ENCODE measurements at places on chromosomes 7 and 10.

DNA sequence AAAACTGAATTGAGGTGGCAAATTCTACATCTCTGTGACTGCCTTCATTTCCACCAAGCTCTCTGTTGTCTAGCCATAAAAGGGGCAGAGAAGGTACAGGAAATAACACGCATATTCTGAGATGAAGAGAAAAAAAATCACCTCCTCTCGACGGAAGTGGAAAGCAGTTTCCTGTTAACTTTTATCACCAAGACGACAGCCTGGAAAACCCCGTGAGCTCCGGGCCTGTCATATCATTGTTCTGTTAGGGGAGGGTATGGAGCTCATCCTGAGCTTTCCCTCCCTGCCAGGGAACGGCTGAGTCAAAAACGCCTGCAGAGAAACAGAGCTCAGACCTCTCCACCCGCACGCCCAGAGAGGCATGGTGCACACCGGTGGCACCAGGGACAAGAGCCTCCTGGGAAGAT is 200.3 kb downstream of the PRPF18 start:
- H3K4me1 ChIP-seq, result peaks cover 5% of the 10 kb centered on the region
- no peak for DNase-seq
- no peak overlapping the region for H3K4me3 ChIP-seq
- peaks cover 3% of the 10 kb centered on the region for H3K36me3 ChIP-seq
- H3K27me3 ChIP-seq, result no peaks in the 10 kb centered on the region

- H3K36me3 ChIP-seq, result no peaks in the 10 kb centered on the region
- no peak overlapping the region for H3K4me3 ChIP-seq
- no peak overlapping the region for H3K27ac ChIP-seq
- H3K4me1 ChIP-seq, result peaks cover 19% of the 10 kb centered on the region
- no peaks in the 10 kb centered on the region for H3K27me3 ChIP-seq
These were observed 81.8 kb downstream of the DIP2C start for GRCh38 chr10:607545-608185.

DNA sequence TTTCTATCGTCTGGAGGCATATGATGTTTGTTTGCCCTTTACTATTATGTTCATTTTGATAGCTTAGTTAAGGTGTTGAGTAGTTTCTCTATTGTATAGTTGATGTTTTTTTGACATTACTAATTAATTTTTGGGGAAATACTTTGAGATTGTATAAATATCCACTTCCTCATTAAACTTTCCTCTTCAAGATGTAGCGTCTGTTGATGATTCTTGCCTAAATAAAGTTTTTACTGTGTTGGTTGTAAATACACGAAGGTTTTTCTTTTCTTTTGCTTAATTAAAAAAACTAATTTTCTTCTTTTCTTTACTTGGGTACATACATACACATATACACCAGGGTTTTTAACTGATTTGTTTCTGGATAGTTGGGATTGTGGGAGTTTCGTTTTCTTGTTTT is 8.5 kb downstream of the KMT2E start:
- no peak overlapping the region for H3K27ac ChIP-seq
- H3K4me1 ChIP-seq, result no peaks in the 10 kb centered on the region
- no peaks in the 10 kb centered on the region for H3K36me3 ChIP-seq
- H3K27me3 ChIP-seq, result no peaks in the 10 kb centered on the region
- H3K4me3 ChIP-seq, result no peak overlapping the region

GRCh38 chr10:28171468-28172222 is 131.2 kb downstream of the MPP7 start:
- H3K27me3 ChIP-seq, result no peaks in the 10 kb centered on the region
- DNase-seq, result no peak
- no peak overlapping the region for H3K27ac ChIP-seq
- H3K4me3 ChIP-seq, result no peak overlapping the region

GRCh38 chr10:116960066-116960776 is 44.8 kb downstream of the SHTN1 start:
- no peak overlapping the region for H3K27ac ChIP-seq
- no peaks in the 10 kb centered on the region for H3K36me3 ChIP-seq
- H3K4me1 ChIP-seq, result no peaks in the 10 kb centered on the region
- H3K27me3 ChIP-seq, result no peaks in the 10 kb centered on the region
- DNase-seq, result no peak

DNA sequence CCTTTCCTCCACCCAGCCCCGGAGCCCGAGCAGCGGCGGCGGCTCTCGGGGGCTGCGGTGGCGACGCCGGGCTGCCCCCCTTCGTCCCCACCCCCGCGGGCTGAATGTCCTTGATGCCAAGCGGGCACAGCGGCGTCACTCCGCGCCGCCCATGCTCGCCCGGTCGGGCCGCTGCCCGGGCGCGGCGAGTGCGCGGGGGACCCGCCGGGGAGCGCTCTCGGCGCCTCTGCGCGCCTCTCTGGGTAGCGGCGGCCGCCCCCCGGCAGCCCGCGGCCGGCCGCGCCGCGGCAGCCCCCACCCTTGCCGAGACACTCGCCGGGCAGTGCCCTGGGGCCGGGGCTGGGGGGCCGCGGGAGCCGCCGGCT is 433 bp upstream of the PLXNA4 start:
- H3K27me3 ChIP-seq, result peaks cover 67% of the 10 kb centered on the region
- no peaks in the 10 kb centered on the region for H3K36me3 ChIP-seq
- H3K4me1 ChIP-seq, result peaks cover 3% of the 10 kb centered on the region
- H3K27ac ChIP-seq, result no peak overlapping the region
- DNase-seq, result no peak

- H3K27me3 ChIP-seq, result no peaks in the 10 kb centered on the region
- no peaks in the 10 kb centered on the region for H3K4me1 ChIP-seq
These were observed 6.8 kb upstream of the MSRB2 start for GRCh38 chr10:23088609-23089008.

- H3K36me3 ChIP-seq, result no peaks in the 10 kb centered on the region
- no peak overlapping the region for H3K27ac ChIP-seq
- no peak overlapping the region for H3K4me3 ChIP-seq
- H3K4me1 ChIP-seq, result peaks cover 5% of the 10 kb centered on the region
- no peaks in the 10 kb centered on the region for H3K27me3 ChIP-seq
These were observed 1.7 kb downstream of the SH3PXD2A start for GRCh38 chr10:103853428-103854264.

- DNase-seq, result no peak
- H3K4me3 ChIP-seq, result no peak overlapping the region
- no peaks in the 10 kb centered on the region for H3K36me3 ChIP-seq
- no peak overlapping the region for H3K27ac ChIP-seq
- H3K27me3 ChIP-seq, result no peaks in the 10 kb centered on the region
These were observed 245.5 kb downstream of the DYNC1I1 start for GRCh38 chr7:96017877-96018276.

GRCh38 chr7:16261100-16261499 is 160.2 kb downstream of the CRPPA start:
- H3K4me3 ChIP-seq, result no peak overlapping the region
- H3K27me3 ChIP-seq, result no peaks in the 10 kb centered on the region
- no peak for DNase-seq
- H3K27ac ChIP-seq, result no peak overlapping the region
- no peaks in the 10 kb centered on the region for H3K4me1 ChIP-seq

- DNase-seq, result no peak
- no peaks in the 10 kb centered on the region for H3K4me1 ChIP-seq
- H3K27ac ChIP-seq, result no peak overlapping the region
- no peaks in the 10 kb centered on the region for H3K27me3 ChIP-seq
These were observed 79.8 kb upstream of the IFRD1 start for GRCh38 chr7:112370436-112370835.

- H3K4me3 ChIP-seq, result peak within 1 kb of the TSS; percentile 67
- DNase-seq, result no peak
- H3K27ac ChIP-seq, result no peak within 1 kb of the TSS
- peaks cover 5% of the 10 kb centered on the region for H3K4me1 ChIP-seq
- no peaks in the 10 kb centered on the region for H3K27me3 ChIP-seq
- no peaks in the 10 kb centered on the region for H3K36me3 ChIP-seq
These were observed at the start of gene CARD11 for GRCh38 chr7:3043544-3044371. TSS of gene CARD11 (minus strand) at chr7:3043867. CDS start at chr7:2958506, 85,361 bp downstream.

DNA sequence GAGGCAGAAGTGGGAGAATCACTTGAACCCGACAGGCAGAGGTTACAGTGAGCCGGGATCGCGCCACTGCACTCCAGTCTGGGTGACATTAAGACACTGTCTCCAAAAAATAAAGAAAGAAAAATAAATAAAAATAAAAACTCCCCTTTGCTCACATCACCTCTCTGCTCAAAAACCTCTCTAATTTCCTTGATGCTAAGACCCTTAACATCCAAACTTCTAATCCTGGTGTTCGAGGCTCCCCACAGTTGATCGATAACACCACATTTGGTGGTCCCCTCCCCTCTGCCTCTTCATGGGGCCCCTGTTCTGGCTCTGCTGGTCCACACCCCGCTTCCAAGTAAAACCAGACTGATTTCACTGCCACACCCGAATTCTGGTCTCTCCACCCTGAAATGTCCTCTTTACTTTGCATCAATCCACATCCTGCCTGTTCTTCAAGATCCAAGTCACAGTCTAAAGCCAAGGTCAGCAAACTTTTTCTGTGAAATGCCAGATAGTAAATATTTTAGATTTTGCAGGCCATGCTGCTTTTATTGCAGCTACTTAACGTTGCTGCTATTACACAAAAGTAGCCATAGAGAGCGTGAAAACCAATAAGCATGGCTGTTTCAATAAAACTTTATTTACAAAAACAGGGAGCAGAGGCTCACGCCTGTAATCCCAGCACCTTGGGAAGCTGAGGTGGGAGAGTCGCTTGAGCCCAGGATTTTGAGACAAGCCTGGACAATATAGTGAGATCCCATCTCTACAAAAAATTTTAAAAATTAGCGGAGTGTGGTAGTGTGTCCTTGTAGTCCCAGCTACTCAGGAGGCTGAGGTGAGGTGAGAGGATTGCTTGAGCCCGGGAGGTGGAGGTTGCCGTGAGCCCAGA is 11.8 kb downstream of the MOSPD3 start:
- no peak overlapping the region for H3K4me3 ChIP-seq
- no peak for DNase-seq
- H3K27ac ChIP-seq, result no peak overlapping the region
- peaks cover 7% of the 10 kb centered on the region for H3K27me3 ChIP-seq
- no peaks in the 10 kb centered on the region for H3K36me3 ChIP-seq
- no peaks in the 10 kb centered on the region for H3K4me1 ChIP-seq

GRCh38 chr7:76252021-76252420 is 50.3 kb downstream of the SRRM3 start:
- DNase-seq, result no peak
- H3K27me3 ChIP-seq, result no peaks in the 10 kb centered on the region
- H3K27ac ChIP-seq, result no peak overlapping the region
- no peaks in the 10 kb centered on the region for H3K4me1 ChIP-seq
- H3K4me3 ChIP-seq, result no peak overlapping the region

- H3K4me3 ChIP-seq, result no peak overlapping the region
- peaks cover 14% of the 10 kb centered on the region for H3K4me1 ChIP-seq
- H3K27me3 ChIP-seq, result no peaks in the 10 kb centered on the region
These were observed 6.3 kb upstream of the C10orf95 start for GRCh38 chr10:102457591-102458150.

DNA sequence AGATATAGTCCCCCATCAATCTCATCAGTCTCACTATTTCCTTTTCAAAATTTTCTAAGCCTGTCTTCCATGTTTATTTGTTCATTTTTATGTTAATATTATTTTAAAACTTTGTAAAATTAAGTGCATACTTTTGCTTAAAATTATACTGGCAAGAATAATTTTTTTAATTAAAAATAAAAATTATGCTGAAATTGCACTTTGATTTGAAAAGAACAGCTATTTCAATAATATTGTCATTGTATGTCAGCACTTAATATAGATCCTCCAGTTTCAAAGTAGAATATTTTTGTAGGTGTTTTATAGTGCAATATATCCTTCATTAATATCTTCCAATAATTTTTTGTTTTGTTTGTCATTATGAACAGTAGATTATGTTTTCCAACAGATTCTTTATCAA is 99.0 kb upstream of the MAGI2 start:
- H3K4me1 ChIP-seq, result no peaks in the 10 kb centered on the region
- no peaks in the 10 kb centered on the region for H3K36me3 ChIP-seq
- H3K27ac ChIP-seq, result no peak overlapping the region
- no peak for DNase-seq
- no peaks in the 10 kb centered on the region for H3K27me3 ChIP-seq

DNA sequence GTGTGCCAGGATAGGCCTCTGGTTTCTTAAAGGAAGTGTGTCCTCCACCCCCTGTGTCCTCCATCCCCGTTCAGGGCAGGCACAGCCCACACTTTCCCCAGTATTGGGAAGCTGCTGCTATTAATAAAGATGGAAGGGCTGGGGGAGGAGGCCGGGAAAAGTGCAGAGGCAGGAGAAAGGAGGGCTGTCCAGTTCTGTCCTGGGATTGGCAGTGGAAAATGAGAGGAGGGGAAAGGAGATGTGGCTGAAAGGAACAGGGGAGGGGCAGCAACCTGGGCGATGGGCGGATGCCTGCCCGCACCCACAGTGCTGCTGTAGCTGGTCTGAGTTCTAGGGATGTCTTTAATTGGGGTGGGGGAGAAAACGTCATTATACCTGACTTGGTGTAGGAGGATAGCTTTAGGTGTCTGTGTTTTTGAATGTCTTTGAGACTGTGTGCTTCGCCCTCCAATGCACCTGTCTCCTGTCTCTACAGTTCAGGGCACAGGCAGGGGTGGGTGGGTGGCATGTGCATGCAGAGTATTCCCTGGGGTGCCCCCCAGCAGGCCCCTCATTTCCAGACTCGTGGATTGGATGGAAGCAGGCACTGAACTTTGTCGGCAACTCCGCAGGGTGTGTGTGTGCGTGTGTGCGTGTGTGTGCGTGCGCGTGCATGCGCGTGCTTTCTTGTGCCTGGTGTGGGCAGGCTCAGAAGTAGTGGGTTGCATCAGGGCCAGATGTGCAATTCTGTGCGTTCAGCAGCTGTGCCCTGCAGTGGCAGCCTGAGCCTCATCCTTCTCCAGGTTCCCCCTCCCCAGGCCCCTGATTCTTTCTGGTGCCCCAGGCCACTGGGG is 2.5 kb downstream of the TRIM8 start:
- H3K27me3 ChIP-seq, result no peaks in the 10 kb centered on the region
- peak overlapping the region; percentile 92 for H3K4me3 ChIP-seq
- peaks cover 19% of the 10 kb centered on the region for H3K36me3 ChIP-seq
- H3K4me1 ChIP-seq, result peaks cover 20% of the 10 kb centered on the region
- no peak for DNase-seq
- no peak overlapping the region for H3K27ac ChIP-seq

- no peak overlapping the region for H3K4me3 ChIP-seq
- no peaks in the 10 kb centered on the region for H3K36me3 ChIP-seq
These were observed 33.4 kb downstream of the GOLGA7B start for GRCh38 chr10:97883092-97883485.

DNA sequence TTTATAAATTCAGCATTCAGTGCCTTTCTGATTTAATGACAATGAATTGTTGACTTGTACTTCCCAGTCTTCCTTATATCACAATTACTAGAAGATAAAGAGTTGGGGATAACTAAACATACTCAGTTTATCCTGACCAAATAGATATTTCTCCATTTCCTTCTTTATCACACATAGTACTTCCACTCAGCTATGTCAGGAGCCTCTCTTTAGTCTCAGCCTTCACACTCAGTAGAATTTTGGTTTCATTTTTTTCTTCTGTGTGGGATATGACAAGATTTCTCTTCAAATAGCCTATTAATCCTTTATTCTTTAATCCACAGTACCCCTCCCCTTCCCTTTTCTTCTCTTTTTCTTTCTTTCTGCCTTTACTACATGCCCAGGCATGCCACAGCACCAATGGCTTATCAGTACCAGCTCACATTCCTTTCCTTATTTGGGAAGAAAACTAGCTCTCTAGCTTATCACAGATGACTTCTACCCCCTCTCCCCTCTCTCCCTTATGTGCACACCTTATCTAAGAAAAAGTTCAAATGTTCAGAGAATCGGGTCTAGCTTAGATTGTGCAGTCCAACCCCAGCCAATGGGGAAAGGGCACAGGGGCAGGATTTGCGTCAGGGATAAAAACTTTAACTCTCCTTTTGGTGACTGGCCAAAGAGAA is 109.0 kb downstream of the PHF14 start:
- H3K4me1 ChIP-seq, result no peaks in the 10 kb centered on the region
- peak overlapping the region; percentile 57 for H3K27ac ChIP-seq
- H3K36me3 ChIP-seq, result no peaks in the 10 kb centered on the region
- no peak overlapping the region for H3K4me3 ChIP-seq
- no peaks in the 10 kb centered on the region for H3K27me3 ChIP-seq
- peak; percentile 18 for DNase-seq

GRCh38 chr7:40747856-40748255 is 613.1 kb downstream of the SUGCT start:
- H3K27ac ChIP-seq, result no peak overlapping the region
- no peaks in the 10 kb centered on the region for H3K27me3 ChIP-seq
- no peaks in the 10 kb centered on the region for H3K36me3 ChIP-seq
- H3K4me1 ChIP-seq, result peaks cover 2% of the 10 kb centered on the region
- DNase-seq, result no peak

Data from trophoblast cell (in vitro differentiated cells and primary cell).